Astrocyte (in vitro differentiated cells and primary cell): ENCODE measurements at places on chromosomes 7 and 10. TPM values are rescaled to one million over a fixed set of nuclear protein-coding genes. Genes with fewer than 3 reads are reported as not detected.

PTPRZ1 gene
- 0.87 and 1.6 TPM in 2 replicates for total RNA-seq

DNA sequence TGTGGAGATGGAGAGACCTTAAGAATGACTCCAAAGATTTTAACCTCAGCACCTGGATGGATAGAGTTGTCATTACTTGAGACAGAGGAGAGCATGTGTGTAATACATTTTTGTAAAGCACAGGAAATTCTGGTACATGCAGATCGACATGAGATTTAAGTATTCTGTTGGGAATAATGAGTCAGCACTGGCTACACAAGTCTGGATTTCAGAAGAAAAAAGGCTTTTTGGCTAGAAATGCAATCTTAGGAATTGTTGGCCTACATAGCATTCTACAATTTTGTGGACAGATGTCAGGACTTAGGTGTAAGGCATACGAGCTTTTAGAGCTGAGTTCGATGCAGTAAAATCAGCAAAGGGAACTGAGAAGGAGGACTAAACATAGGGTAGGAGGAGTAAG lies 24.1 kb upstream of the ANKRD30A start:
- H3K27me3 ChIP-seq: no peaks in the 10 kb centered on the region
- DNase-seq: no peak
- H3K4me1 ChIP-seq: no peaks in the 10 kb centered on the region
- no peak overlapping the region for H3K27ac ChIP-seq
- H3K4me3 ChIP-seq: no peak overlapping the region

DNA sequence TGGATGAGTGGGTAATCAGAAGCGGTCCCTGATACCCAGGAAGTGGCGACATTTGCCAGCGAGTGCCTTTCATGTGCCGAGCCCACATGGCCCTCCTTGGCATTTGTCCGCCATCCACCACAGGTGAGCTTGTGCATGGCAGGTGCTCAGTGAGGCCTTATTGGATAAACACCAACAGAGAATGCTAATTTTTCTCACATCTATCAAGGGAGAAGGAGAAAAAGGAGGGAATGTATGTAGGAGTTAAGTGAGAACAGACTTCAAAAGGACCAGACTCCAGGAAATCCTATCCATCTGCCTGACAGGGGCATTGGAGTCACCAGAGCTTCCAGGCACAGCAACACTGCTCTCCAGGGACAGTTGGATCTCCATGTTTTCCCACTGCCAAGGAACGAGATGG lies 143.5 kb upstream of the ZMIZ1 start:
- H3K4me3 ChIP-seq: no peak overlapping the region
- H3K27ac ChIP-seq: no peak overlapping the region
- H3K27me3 ChIP-seq: peaks cover 7% of the 10 kb centered on the region
- DNase-seq: no peak

GRCh38 chr7:90492250-90492649 lies 22.8 kb downstream of the PTTG1IP2 start:
- H3K36me3 ChIP-seq: no peaks in the 10 kb centered on the region
- H3K27ac ChIP-seq: no peak overlapping the region
- no peak overlapping the region for H3K4me3 ChIP-seq

DNA sequence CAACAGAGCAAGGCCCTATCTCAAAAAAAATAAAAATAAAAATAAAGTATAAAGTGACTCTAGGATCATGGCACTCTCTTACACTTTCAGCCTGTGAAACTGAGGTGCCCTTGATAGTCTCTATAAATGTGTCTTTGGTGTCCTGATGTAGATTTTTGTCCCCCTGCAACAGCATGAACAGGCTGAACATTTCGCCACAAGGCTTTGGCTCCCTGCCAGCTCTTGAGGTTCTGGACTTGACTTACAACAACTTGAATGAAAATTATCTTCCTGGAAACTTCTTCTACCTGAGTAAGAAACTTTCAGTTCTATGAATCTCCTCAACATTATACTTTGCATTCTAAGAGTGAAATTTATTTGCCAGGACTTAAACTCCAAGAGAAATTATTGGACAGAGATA lies 48.1 kb upstream of the BMS1 start:
- no peaks in the 10 kb centered on the region for H3K27me3 ChIP-seq
- no peak overlapping the region for H3K27ac ChIP-seq
- H3K4me1 ChIP-seq: no peaks in the 10 kb centered on the region
